ENCODE measurements at places on chromosomes 3 and 15.

DNA sequence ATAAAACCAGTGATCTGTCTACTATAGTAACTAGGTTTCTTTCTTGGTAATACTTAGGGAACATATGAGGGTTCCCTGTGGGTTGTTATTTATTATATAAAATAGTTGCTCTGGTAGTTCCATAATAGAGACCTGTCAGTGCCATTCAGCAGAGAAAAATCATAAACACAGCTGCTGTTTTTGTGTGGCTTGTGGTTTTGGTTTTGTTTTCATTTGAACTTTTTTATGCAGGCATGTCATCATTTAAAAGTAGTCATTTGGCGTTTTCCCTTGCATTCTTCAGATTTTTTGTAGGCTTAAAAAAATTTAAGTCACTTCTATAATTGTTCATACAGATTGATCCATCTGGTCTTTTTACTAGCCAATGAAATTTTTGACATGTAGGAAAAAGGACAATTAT lies 47.9 kb downstream of the PIK3CA start:
- no peak for DNase-seq

DNA sequence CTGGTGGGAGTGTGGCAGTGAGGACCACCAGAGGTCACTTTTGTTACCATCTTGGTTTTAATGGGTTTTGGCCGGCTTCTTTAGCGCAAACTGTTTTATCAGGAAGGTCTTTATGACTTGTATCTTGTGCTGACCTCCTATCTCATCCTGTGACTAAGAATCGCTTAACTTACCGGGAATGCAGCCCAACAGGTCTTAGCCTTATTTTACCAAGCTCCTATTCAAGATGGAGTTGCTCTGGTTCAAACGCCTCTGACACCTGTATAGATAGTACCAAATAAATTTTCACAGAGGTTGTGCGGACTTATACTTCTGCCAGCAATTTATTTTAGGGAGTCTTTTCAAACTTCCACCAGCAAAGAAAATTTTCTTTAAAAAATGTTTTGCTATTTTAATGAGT lies 13.6 kb upstream of the SLCO3A1 start:
- no peak for DNase-seq

GRCh38 chr3:127289706-127290575 lies 2.1 kb upstream of the PRR20G start:
- no peak for DNase-seq

DNA sequence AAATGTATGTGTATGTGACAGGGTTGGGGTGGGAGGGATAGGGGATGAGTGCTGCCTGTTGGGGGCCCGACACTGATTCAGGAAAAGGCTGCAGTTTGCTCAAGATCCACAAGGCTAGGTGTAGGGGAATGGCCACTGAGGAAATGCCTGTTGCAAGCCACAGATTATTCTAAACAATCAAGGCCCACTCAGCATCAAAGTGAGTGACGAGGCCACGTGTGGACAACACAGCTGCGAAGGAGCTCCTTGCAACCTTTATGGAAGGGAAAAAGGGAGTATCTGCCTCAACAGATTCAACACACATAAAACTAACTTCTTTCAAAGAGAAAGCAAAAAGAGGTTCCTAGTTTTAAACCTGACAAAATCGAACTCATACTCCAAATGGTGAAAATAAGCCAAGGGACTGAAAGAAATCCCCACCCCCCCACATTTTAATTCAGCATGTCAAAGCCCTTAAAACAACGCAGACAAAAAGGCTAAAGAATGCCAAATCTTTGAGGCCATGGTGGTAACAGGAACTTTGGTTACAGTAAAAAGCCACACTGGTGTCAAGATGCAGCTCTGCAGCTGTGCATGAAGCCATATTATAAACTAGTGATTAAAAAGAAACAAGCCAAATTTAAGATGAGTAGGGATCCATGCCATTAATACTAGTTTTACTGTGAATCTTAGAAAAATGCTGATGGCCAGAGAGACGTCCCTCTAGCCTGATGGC lies 3.6 kb downstream of the POLG start:
- no peak for DNase-seq

- DNase-seq, result no peak
Measured at GRCh38 chr3:6523043-6523442, 337.9 kb upstream of the GRM7 start.

GRCh38 chr3:50599716-50600118 lies 11.9 kb downstream of the CISH start:
- no peak for DNase-seq

DNA sequence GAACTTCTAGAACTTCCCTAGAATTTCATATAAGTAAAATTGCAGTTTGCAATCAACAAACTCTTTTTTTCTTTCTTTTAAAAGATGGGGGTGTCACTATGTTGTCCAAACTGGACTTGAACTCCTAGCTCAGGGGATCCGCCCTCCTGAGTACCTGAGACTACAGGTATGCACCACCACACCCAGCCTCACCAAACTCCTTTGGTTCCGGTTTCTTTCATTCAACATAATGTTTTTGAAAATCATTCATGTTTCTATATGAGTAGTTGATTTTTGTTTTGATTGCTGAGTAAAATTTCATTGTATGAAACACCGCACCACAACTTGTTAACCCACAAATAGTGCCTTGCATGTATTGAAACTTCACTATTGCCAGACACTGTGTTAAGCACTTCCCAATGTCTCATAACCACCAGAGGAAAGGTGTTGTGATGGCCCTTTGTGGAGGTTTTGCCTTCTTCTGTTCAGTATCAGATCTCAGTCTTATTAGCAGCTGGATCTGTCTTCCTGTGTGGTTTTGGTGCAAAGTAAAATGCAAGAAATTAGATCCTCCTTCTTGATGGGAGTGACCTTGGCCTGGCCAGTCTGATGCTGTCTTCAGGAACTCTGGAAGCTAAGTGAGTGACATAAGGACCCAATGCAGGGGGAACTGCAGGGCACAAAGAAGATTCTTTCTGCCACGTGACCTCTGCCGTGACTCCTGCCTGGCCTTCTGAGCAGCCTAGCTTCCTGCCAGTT lies 78.8 kb upstream of the UBE2E1 start:
- no peak for DNase-seq
